RKO (cell line): ENCODE measurements at places on chromosomes 7 and 10.

GRCh38 chr10:70493660-70494234, 15.2 kb downstream of the PALD1 start:
- DNase-seq = no peak

DNA sequence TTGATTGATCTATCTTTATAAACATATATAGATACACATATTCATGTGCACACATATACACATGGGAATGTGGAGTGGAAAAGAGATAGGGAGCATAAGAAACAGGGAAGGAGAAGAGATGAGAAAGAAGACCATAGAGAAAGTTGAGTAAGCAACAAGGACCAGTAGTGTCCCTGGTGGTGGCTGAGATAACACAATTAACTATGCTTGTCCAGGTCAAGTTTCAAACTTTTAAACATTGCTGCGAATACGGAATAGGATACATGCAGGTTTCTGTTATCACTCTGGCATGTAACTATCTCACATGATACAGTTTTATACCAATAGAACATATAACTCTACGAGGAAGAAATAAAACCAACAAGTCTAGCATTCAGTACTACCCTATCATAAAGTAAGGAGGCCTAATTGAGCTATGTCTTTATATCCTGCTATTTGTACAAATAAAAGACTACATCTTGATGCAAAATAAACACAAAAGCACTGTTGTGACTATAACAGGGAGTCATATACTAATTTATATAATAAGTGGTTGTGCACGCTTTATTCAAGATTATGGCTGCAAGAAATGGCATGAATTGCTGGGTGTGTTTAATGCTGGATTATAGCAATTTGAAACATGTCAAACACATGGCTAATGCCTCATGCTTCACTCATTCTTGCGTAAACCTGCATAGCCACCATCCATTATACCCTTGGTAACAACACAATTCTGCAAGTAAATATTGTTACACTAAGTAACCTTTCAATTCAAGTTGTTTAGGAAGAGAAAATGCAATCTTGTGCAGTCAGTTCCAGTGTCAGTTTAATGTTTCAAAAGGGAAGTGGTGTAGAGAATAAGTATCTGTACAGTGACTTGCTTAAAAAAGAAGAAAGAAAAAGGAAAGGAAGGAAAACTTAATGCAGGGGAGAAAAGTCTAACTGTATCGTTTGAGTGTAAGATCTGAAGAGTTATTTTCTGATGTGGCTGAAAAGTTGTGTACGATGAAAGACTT, 8.2 kb downstream of the FOXP2 start:
- peak; percentile 57 for DNase-seq

DNA sequence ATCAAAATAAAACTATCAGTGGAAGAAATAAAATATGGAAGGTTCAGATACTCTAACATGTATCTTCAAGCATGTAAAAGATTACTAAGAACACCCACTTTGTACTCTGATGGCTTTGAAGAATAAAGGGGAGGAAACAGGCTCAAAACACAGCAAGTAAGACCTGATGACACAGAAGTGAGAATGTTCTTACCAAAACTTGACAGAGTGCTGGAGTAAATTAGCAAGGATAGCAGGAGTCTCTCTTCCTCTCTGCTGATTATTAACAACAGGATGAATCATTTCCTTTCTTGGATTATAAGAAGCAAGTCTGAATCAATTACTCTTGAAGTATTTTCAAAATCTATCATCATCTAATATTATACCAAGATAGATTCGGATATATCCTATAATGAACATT, 47.5 kb downstream of the GLI3 start:
- no peak for DNase-seq

GRCh38 chr7:42022056-42022455, 215.0 kb downstream of the GLI3 start:
- no peak for DNase-seq

DNA sequence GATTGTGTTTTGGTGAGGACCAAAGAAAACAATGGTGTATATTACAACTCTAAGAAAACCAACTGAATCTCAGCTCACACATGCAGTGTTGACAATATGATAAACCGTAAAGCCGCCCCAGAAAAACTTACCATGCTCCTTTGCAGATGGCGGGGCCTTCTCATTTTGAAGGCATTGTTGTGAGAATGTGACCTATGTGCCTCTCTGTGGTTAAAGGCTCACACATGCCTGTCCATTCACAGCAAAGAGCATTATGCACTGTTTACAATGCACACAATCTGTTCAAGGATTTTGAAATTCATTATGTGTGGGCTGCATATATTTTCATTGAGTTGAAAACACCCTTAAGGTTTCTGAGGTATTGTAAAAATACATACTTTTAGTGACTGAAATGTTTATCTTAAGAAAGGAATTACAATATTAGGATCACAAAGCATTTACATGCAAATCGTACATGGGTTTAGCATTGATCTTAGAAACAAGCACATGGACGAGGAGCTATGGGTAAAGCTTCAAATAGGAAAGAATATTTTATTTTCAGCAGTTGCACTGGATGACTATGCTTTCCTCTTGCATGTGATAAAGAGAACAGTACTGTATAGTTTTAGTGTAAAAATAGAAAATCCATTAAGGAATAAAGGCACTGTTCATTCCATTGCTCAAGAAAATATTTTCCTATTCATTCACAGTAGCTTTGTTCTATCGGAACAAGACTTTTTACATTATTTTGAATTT, 334.3 kb downstream of the ARL4A start:
- DNase-seq = no peak

DNA sequence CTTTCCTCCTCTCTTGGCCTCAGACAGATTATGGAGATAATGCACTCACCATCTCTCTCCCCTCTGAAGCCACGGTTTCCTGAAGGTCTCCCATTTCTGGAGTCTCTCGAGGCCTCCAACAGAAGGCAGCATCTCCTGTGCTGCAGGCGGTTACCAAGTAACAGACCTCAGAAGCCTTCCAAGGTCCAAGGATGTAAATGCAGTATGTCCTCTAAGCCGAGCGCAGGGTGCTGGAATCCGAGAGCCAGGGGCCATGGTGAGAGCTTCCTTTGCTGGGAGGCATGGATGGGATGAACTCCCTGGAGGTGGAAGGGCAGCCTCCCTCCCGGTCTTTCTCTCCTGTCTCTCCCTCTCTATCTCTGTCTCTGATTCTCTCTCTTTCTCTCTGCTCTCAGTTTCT, 79.8 kb downstream of the ADARB2 start:
- DNase-seq = no peak

DNA sequence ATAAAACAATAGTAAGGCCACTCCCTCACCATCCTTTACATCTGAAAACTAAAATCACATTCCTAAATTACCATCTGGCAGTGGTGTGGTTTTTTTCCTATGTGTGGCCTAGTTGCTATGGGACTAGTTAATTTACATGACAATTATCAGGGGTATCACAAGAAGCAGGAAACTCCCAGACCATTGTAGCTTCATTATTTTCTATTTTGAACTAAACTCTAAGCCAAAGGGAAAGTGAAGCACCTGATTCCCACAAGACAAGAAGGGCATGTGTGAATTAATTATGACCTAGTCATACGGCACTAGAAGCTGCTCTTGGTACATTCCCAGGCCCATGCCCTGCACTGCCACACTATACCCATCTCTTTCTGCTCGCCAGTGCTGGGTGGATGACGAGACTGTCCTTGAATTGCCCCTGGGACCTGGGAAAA, 103.4 kb downstream of the ATXN7L1 start:
- DNase-seq = no peak

GRCh38 chr10:26430641-26431163, 7.4 kb upstream of the APBB1IP start:
- DNase-seq = no peak

DNA sequence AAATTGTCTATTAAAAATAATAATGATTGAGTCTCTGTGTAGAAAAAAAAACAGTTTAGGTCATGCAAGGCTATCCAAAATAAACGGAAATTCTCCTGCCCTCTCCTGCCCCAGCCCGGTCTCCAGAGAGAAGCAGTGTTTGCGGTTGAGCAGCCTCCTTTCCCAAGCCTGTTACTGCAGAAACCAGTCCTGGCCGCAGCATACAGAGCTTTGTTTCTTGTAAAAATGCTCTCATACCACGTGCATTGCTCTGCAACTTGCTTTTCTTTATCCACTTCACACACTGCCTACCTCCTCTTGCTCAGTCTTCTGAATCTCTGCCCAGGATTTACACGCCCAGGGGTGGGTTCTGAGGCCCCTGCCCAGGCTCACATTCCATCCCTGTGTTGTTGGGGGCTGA, 34.4 kb upstream of the CUL1 start:
- no peak for DNase-seq

DNA sequence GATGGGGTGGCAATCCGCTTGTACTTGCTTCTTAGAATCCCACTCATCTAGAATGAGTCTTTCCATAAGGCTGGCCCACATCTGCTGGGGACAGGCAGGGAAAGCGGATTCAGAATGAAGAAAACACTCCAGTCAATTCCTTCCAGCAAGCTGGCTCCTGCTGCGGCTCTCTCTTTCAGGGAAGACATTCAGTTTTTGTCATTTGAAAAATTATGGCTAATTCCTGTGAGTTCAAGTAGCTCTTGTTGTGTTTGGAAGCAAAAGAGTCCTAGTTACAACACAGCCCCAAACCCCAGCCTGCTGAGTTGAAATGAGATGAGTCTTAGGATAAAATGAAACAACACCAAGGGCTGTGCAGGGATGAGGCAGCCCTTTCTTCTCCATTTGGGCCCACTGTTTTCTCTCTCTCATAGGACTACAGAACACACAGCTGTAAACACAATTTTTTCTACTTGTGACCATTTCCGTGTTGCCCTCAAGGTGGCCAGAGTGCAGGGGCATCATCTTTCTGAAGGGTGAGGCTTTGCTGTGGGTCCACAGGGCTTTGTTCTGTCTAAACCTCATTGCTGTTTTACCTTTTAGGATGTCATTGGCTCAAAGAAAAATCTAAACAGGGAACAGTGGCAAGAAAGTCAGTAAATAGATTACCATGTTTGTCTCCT, 90.8 kb upstream of the EEPD1 start:
- no peak for DNase-seq

- DNase-seq = no peak
Measured at GRCh38 chr7:90648834-90649233, 52.7 kb downstream of the CDK14 start.

DNA sequence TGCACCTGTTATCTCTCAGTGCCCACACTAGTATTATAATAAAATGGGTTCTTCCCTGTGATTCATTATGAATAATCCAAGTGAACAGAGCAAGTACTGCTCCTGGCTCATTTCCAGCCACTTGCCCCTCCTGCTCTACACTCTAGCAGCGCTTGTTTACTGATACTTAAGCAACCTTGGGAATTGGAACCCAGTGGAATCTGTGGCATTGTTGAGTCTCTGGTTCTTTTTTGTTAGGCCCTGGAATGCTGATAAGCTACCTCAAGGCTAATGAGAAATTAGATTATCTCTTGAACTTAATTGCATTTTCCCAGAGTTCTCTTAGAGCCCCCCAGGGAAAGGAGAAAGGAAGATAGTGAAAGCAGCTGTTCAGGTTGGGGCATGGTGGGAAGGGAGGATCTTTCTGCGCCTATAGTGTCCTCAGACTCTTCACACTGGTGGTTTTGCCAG, 34.0 kb downstream of the PRKAR2B start:
- peak; percentile 72 for DNase-seq

DNA sequence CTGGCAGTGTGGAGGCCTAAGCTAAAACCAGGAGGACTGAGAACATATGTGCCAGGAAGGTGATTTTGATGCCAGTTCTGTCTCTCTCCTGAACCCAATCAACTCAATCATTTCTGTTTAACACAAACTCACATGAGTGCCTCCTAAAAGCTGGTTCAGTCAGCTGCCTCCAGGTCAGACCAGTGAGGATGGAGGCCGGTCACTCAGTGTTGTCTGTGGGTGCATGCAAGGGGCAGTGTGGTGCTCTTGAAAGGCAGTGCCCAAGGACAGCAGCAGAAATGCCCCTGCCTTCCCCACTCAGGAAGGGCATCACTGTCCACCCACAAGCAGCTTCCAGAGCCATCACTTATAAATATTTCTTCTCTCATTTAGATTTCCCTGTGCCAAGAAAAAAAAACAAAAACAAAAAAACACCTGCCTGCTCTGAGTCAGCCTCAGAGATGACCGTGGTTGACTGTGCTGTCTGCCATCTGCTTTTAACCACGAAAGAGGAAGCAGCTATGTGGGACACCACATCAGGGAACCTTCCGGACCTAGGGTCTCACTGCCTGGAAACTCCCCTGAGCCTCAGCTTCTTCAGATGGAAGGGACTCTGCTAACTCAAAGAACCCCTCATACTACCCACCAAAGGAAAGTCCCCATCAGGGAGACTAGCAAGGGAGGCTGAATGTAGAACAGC, 39.1 kb downstream of the VOPP1 start:
- peak; percentile 43 for DNase-seq

DNA sequence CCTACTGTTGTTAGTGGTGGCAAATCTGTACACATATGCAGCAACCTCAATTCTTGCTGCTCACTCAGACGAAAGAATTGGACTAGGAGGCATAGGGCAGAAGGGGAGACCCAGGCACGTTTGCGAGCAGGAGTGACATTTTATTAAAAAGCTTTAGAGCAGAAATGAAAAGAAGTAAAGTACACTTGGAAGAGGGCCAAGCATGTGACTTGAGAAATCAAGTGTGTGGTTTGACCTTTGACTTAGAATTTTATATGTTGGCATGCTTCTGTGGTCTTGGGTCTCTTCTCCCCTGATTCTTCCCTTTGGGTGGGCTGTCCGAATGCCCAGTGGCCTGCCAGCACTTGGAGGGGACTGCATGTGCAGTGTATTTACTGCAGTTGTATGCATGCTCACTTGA, 205.5 kb upstream of the SEMA3D start:
- no peak for DNase-seq

- no peak for DNase-seq
Measured at GRCh38 chr7:121099572-121099971, 111.1 kb downstream of the CPED1 start.

DNA sequence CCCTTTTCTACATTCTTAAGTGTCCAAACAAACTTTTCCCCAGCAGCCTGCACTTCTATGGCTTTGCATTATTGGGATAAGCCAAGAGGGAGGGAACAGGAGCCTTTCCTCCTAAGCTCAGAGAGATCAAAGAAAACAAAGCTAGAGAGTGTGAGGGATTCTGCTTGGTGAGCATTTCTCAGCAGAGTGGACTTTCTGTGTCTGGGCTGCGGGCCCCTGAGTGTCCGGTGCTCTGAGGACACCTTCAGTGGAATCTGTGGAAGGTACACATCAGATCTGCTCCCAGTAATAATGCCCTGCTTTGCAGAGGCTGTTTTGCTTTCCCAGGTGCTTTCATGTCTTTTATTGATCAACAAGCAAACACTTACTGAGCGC, 50.2 kb downstream of the KCNMA1 start:
- DNase-seq = no peak

DNA sequence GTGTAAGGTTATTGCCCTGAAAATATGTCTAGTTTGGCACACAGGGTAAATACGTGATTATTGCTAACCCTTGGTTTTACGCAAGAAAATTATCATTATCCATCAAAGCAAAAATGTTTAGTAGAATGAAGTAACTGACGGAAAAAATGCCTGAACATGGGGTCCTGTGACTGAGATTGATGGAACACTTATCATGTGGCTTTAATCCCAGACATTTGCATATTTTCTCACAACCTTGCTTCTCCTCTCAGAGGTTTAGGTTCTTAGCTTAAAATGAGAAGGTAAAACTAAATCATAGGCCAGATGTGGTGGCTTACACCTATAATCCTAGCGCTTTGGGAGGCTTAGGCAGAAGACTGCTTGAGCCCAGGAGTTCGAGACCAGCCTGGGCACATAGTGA, 1010.7 kb downstream of the LRMDA start:
- no peak for DNase-seq

- DNase-seq = no peak
Measured at GRCh38 chr7:107480932-107481331, 11.1 kb downstream of the GPR22 start.
